ENCODE measurements at places on chromosomes 16 and 17.

DNA sequence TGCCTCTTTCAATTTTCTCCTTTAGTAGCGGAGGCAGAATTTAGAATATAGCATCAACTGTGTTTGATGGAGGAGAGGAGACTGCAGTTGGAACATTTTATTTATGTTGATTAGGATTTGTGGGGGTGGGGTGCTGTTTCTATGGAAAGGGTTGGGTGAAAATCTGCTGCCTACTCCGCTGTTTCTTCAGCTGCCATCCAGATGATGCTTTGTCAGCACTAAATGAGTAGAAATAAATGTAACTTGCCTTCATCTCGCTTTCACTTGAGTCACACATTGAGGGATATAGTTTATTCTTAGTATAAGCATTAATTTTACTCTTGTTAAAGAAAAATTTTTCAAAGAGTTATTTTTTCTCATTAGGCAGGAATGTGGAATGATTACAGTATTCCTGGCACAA lies 42.1 kb downstream of the ABHD15 start:
- DNase-seq: no peak

DNA sequence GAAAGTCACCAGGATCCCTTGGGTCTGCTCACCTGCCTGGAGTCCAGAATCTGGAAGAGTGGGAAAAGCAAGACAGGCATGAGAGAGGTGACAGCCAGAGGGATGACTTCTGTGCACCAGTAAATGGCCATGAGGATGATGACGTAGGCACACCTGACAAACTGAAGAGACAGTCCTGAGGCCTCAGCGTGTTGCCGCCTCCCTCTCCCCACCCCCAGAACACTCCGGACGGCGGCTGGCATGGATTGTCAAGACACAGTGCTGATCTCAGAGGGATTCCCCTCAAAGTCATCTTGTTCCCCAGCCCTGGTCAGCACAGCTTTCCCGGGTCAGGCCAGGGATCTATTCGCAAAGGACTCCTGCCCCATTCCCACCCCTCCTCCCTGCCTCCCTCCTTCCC lies 6.2 kb downstream of the SLC13A5 start:
- DNase-seq: no peak

GRCh38 chr16:27363246-27363632 lies 38.7 kb upstream of the IL21R start:
- no peak for DNase-seq

GRCh38 chr17:28142305-28142704 lies 99.8 kb downstream of the NLK start:
- no peak for DNase-seq

- DNase-seq: no peak
Observed at GRCh38 chr17:21300601-21301571, 16.4 kb downstream of the MAP2K3 start.

DNA sequence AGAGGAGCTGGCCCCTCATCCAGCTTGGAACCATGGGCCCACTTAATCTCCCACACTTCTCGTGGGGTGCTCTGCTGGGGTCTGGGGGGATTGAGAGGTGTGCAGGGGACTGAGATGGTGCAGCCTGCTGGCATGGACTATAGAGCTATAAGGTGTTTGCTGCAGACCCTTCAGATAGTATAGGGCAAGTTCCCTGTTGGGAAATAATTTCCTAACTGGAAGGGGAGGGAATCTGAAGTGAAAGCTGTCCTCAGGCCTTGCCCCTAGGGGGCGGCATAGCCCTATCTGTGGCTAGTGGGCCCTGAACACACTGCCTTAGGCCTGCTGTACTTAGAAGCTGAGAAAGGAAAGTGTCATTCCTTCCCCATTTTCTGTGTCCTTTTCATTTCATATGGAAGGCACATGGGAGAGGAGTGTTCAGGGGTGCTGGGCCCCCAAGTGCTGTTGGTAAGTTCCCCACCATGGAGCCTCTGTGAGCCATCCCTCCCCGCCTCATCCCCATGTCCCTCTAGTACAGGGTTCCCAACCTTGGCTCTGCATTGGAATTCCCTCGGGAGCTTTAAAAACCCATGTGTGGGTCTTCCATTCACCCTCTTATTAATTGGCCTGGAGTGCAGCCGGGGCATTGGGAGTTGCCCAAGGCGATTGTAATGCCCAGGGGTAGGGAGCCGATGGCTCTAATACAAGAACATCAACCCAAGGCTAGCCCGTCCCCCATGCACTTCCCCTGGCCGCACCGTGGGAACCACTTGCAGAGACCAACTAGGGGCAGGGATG lies 19.7 kb downstream of the GOSR2 start:
- peak; percentile 57 for DNase-seq

DNA sequence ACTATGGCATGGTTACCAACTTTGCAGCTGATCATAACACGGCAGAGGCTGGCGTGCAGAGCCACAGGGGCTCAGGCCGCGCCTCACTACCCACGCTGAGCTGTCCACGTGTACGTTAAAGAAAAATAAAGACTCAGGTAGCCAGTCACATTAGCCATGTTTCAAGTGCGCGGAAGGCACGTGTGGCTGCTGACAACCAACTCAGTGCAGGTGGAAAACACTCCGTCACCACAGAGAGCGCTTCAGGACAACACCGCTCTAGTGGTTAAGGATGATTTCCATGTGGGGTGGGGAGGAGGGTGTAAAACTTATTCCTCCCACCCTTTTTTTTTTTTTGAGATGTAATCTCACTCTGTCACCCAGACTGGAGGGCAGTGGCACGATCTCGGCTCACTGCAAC lies 33.8 kb downstream of the ZCCHC14 start:
- no peak for DNase-seq

- DNase-seq: no peak
Observed at GRCh38 chr17:27862004-27862403, 31.2 kb downstream of the LYRM9 start.

- no peak for DNase-seq
Observed at GRCh38 chr17:55330344-55330933, 65.7 kb downstream of the HLF start.

- no peak for DNase-seq
Observed at GRCh38 chr17:77247609-77248008, 106.8 kb downstream of the SEC14L1 start.

DNA sequence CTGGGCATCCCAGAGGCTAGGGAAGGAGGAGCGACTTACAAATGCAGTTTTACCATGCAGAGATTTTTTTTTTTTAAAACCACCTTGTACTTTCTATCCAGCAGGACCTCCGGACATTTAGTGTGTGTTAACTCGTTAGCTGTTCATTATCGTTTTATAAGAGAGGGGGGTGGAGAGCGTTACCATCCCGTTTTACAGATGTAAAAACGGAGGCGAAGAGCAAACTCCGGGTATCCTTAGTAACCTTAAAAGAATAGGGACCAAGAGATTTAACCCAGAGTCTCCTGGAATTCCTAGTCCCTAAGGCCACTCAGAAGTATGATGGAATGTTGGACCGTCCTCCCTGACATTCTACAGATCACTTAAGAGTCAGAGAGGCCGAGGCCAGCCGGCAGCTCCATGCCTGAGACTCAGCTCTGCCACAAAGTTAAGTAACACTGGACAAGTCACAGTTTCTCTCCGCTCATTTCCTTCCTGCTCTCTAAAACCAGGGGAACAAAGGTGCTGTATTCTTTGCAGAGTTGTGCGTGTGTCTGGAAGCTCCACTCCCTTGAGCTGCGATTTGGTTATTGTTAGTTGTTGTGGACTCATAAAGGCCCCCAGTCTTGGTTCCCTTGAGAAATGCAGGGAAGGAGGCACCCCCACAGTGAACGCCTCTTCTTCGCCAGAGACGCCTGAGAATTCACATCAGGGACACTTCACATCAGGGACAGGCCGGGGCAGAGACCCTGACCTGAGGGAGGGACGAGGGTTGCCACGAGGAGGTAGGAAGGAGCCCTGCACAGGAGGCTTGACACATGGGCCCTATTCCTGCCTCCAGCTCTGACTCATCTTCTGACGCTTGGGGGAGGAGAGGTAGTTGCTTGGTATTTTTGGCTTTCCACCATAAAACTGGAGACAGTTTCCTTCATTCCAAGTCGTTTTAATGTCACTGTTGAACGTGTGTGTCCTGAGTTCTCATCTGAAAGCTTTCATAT lies 1.2 kb downstream of the DUSP14 start:
- DNase-seq: peak; percentile 30

- DNase-seq: no peak
Observed at GRCh38 chr17:79006794-79007503, 2.6 kb downstream of the CANT1 start.

DNA sequence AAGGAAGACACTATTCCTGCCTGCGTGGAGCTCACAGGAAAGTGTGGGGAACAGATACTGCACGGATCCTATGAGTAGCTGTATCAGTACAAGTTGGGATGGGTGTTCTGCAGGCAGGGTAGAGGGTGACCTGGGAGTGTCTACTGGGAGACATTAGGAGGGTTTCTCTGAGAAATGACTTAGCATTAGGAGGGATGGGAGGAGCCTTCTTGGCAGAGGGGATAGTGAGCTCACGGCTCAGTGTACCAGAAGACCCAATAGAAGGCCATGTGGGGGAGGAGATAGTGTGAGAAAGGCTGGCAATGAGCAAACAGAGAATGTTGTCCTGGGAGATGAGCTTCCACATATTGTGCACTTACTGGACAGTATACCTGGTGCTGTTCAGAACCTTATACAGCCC lies 109.1 kb downstream of the MSI2 start:
- DNase-seq: no peak

DNA sequence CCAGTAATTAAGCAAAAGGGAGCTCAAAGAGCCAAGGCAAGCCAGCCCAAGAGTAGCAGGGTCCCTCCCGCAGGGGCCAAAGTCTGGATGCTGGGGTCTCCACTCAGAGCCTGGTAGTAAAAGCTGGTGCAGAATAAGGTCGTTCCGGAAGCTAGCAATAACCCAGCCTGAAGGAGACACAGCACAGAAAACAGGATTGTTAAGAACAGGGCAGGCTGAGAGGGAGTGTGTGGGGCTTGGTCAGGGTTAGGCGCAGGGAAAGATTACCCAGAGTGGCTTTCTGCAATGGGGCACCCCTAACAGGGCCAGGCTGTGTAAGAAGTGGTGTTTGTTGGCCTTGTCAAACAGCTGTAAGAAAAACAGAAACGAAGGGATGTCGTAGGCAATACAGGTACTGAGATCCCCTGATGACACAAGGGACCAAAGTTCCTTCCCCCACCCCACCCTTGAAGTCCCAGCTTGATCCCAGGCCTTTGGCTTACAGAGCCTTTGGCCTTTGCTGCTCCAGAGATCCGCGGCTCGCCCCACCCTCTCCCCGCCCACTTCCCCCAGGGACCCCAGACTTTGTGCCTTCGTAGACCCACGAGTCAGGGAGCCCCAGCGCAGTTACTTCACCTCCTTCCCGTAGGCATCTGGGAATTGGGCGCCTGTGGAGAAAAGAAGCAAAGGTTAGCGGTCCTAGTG lies 712 bp downstream of the TMEM256 start:
- DNase-seq: peak; percentile 38
